ENCODE measurements at places on chromosomes 4 and X.

GRCh38 chr4:8907596-8908205 is 36.1 kb upstream of the HMX1 start:
- DNase-seq: no peak

- no peak for DNase-seq
These were observed 83.6 kb upstream of the MAPK10 start for GRCh38 chr4:86443495-86443894.

DNA sequence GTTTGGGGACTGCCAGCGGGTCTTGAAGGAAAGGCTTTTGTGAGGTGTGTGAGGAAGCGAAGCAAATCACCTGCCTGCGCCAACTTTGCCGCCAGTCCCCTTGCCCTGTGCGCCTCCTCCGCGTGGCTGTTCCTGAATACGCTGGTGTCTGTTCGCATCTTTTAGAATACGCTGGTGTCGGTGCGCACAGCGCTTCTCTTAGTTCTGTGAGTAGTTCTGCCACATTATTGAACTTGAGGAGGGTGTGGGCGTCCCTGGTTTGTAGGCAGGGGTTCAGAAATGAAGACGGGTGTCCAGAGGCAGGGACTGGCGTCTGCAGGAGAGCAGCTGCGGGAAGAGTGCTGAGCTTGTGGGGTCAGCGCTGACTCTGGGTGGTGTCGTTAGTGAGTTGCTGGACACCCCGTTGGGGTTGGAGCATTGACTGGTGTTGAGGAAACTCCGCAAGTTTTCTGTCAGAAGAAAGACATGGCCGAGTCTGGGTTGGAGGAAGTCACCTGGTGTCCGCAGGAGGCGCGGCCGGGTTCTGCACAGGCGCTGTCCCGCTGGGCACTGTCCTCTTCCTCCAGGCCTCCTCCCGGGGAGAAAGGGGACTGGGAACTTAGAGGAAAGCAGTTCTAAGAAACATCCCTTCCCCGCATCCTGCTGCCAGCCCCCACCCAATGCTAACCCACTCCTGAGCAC is 930 bp downstream of the ZNF718 start:
- DNase-seq: peak; percentile 41

- no peak for DNase-seq
These were observed 237.5 kb downstream of the PAPSS1 start for GRCh38 chr4:107482546-107482945.

- DNase-seq: no peak
These were observed 69.7 kb upstream of the PGRMC2 start for GRCh38 chr4:128357286-128357685.

DNA sequence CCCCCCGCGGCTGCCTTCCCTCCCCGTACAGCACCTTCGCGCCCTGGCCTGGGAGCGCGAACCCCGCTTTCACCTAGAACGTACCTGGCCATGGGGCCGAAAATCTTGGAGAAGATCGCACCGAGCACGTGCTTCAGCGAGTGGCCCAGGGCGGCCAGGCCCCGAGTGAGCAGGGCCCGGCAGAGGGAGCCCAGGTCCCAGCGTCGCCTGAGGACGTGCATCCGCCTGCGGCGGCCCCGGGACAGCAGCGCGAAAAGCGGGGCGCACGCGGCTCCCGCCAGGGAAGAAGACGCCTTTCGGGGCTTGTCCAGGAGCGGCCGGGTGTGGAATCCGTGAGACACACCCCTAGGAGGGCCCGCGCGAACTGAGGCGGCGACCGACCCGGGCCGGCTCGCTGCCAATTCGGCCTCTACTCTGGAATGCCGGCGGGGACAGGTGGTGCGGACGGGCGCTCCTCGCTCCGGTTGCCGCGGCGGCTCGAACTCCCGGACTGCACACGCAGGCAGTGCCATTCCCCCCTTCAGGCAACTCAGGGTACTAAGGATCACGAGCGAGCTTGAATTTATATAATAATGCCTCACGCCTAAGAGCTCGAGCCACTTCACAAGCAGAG is at the start of gene HS6ST2:
Gene HS6ST2 (minus strand): TSS at position 539 of the 613 bp plus-strand sequence.
- DNase-seq: peak; percentile 14

- no peak for DNase-seq
These were observed 76.7 kb downstream of the PDS5A start for GRCh38 chr4:39900966-39901365.

- no peak for DNase-seq
These were observed 54.0 kb upstream of the PACRGL start for GRCh38 chr4:20646287-20646686.

DNA sequence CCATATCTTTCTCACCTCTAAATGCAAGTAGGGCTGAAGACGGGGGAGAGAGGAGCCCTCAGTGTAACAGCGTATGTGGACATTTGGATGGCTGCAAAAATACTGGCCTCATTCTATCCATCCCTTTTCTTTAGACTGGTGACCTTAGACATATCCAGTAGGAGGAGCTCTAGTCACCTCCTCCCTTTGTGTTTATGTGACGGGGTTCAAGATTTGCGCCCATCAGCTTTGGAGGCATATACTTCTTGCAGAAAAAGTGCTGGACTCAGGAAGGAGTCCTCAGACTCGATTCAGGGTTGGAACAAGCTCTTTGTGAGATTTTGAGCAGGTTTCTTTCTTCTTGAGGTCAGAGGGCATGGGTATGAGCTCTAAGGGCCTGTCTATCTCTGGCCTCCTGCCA is 86.2 kb downstream of the MAMLD1 start:
- peak; percentile 39 for DNase-seq

DNA sequence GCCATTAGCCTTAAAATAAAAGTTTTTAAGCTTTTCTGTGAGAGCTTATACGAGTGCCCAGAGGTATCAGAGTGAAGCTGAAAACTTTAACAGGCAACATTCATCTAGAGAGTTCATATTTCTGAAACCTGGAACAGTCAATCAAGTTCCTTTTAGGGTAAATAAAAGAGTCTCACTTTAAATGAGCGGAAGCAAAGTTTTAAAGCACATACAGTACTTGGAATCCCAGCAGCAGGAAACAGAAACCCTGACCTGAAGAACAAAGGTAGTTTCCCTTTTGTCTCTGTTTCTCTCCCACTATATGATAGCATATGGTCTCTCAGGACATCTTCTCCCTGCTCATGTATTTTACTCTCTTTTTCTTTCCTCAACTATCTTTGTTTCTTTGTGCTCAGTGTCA is 153.0 kb downstream of the ASB9 start:
- peak; percentile 37 for DNase-seq

DNA sequence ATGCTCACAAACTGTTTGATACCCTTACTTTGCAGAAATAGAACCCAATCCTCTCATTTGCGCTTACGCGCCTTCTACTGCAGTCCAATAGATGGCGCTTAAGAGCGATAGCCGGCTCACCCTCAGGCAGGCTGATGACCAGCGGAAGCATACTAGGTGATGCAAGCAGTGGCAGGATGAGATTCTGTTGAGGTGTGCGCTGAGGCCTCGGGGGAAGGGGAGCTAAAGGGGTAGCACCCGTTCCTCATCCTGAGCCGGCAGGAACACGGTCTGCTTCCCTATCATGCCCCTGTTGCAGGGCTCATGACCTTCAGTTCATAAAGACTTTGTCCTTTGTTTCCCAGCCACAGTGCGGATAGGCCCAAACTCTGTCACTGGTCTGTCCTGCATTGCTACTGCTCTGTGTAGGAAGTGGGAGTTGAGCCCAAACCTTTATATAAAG is 628.9 kb downstream of the TLL1 start:
- DNase-seq: peak; percentile 4

GRCh38 chr4:83276299-83277040 is 8.1 kb downstream of the COQ2 start:
- DNase-seq: peak; percentile 64

DNA sequence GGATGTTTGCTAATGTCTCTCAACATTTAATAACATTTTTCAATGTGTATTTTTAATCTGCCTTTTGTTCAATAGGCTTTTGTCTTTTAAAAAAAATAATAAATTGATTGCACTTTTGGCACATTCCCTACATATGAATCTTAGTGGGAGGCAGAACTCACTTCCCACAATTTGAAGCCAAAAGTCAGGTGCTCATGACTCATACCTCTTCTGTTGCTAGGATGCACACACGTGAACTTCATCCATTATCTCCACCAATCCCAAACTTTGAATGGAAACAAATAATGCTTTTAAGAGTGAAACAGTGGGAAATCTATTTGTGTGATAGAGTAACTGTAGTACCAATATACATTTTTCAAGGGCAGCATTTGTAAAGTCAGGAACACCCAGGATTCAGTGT is 260.5 kb downstream of the IQCM start:
- no peak for DNase-seq
